Activated CD4-positive, alpha-beta T cell treated with anti-CD3 and anti-CD28 coated beads for 36 hours (primary cell): ENCODE measurements at places on chromosomes 11 and 22. TPM values are rescaled to one million over a fixed set of nuclear protein-coding genes. Genes with fewer than 3 reads are reported as not detected.

The NNMT gene
- not detected for total RNA-seq

The CCDC188 gene
- total RNA-seq: not detected

GRCh38 chr11:134882141-134882540 is 470.1 kb upstream of the B3GAT1 start:
- no peak for DNase-seq

The DRD2 gene
- total RNA-seq: not detected

DNA sequence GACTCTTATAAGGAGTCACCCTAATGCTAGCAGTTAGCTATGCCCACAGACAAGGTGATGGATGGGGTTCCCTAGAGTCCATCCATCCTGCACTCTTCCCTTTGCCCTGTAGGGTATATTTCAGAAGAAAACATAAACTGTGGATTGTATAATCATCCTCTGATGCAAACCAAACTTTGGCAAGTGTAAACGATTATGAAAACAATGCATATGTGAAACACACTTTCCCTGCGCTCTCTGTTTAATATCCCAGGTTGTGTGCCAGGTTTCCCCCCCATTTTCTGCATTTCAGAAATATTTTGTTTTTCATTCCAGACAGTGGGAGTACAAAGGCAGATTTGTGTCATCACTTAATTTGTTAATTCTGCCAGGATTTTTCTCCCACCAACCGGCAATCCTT is 110.0 kb downstream of the LDLRAD3 start:
- no peak for DNase-seq

GRCh38 chr11:120034176-120034875 is 103.6 kb downstream of the TRIM29 start:
- no peak for DNase-seq

The TRIM49C gene
- total RNA-seq: not detected

DNA sequence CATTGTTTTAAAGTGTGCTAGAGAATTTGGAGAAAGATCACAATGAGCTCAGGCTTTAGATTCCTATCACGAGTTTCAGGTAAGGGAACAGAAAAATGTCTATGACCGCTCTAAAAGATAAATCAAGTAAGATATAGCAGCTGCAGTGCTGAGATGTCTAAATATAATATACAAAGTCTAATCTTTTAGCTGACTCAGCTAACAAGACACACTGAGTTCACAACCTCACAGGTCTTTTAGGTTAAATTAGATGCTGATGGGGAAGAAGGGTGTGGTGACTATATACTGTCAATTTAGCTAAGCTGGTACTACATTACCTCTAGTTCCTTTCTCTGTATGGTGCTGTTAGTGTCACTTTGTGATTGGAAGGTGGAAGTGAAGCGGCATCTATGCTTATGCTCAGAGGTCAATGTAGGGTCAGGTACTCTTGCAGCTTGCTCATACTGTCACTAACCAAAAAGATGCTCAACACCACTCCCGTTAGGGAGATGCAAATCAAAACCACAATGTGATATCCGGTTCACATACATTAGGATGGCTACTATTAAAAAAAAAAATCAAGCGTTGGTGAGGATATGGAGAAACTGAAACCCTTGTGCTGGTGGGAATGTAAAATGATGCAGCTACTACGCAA is 283.5 kb downstream of the SWAP70 start:
- DNase-seq: no peak

DNA sequence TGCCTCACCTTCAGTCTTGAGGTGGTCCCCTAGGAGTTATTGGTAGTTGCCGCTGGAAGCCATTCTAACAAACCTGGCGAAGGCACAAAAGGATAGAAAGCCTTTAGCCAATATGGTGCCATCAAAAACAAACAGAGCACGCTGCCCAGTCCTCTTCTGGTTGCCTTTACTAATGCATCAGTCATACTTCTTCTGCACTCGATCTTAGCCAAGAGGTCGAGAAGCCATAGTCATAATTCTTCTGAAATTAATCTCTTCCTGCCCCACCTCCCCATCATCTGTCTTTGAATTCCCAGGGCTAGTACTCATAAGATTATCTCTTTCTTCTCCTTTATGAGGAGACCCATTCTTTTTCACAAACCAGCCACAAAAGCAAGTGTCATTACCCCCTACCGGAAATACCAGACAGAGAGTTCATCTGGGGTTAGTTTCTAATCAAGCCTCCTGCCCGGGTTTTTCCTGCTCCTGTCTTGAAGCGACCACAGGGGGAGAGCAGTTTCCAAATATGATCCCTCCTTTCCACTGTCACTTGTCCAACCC is 21.4 kb upstream of the EHF start:
- DNase-seq: no peak

GRCh38 chr22:23787600-23787896 is 782 bp downstream of the SMARCB1 start:
- no peak for DNase-seq

GRCh38 chr11:2748061-2748813 is 48.4 kb upstream of the KCNQ1OT1 start:
- no peak for DNase-seq

DNA sequence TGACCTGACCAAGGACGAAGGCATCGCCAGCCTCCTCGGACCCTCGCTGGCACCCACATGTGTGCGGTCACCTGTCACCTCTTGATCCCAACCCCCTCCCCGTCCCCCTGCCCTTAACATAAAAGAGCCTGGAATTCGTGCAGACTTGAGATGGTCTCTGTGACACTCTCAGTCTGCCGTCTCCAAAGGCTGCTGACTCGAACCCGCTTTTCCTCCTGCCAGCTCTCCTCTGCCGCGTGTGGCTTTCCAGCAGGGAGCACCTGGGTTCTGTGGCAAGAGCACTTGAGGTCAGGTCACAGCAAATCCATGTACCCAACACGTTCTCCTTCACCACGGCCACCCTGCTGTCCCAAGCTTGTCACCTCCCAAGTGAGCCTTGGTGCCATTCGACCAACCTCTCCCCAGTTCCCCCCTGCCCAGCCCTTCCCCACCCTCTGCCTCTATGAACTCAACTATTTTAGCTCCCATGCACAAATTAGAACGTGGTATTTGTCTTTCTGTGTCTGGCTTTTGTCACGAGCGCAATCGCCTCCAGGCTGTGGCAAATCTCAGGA is 207.6 kb downstream of the BRD1 start:
- no peak for DNase-seq

The TENM4 gene
- total RNA-seq: not detected

GRCh38 chr11:30206249-30206996 is 24.4 kb upstream of the FSHB start:
- no peak for DNase-seq

- no peak for DNase-seq
Observed at GRCh38 chr22:39282645-39283321, 36.6 kb downstream of the RPL3 start.

GRCh38 chr11:60899046-60899936 is 7.1 kb downstream of the PRPF19 start:
- DNase-seq: peak; percentile 32

GRCh38 chr11:96187822-96188221 is 155.2 kb downstream of the MAML2 start:
- peak; percentile 61 for DNase-seq

The RCOR2 gene
- 0.37 TPM for total RNA-seq

- no peak for DNase-seq
Observed at GRCh38 chr22:32735526-32735925, 66.0 kb upstream of the TIMP3 start.

The OR52A1 gene
- not detected for total RNA-seq

DNA sequence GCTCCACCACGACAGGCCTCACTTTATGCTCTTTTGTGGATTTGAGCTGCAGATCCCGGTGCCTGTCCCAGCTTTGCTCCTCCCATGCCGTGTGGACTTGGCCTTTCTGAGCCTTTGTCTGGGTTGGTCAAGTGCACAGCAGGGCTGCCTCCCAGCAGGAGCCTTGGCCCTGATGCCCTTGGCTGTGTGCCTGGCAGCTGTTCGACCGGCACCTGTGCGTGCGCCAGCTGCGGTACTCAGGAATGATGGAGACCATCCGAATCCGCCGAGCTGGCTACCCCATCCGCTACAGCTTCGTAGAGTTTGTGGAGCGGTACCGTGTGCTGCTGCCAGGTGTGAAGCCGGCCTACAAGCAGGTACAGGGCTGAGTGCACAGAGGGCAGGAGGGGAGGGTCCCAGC is 46.5 kb downstream of the MYO7A start:
- no peak for DNase-seq

The TUB gene
- 0.48 TPM for total RNA-seq

The LDHAL6A gene
- total RNA-seq: not detected

GRCh38 chr22:19492504-19493174 is 12.9 kb downstream of the CDC45 start:
- DNase-seq: no peak

- no peak for DNase-seq
Observed at GRCh38 chr11:87304412-87304811, 266.7 kb downstream of the TMEM135 start.

GRCh38 chr11:134460881-134461280 is 48.8 kb upstream of the B3GAT1 start:
- DNase-seq: no peak

DNA sequence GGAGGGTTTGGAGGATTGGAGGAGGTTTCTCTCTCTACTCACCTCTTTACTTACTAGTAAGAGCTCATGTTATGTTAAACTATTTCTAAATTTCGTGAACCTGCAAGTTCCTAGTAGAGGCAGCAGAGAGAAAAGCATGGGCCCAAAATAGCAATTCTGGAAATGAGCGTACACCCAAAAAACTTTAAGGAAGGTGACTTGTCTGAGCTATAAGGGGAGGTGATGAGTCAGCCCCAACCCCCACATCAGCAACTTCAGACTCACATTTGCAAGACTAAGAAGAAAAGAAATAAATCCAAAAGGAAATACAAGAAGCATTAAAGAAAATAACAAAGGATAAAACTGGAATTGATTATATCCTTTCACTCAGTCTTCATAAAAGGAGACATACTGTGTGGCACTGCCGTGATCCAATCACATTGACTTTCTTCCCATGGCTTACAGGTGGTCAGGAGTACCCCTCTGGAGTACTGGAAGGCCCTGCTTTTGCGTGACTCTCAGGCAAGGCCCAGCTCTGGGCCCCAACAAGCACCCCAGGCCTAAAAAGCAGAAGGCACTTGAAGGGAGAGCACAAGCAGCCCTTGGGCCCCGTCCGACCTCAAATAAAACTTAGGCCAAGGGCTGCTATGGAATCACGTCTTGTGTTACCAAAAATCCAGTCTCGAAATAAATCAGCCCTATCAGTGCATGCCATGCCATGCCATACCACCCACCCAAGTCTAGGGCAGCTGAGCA is 14.3 kb downstream of the PACSIN2 start:
- peak; percentile 81 for DNase-seq

GRCh38 chr22:17303840-17304779 is 65.2 kb upstream of the CECR2 start:
- DNase-seq: peak; percentile 80

DNA sequence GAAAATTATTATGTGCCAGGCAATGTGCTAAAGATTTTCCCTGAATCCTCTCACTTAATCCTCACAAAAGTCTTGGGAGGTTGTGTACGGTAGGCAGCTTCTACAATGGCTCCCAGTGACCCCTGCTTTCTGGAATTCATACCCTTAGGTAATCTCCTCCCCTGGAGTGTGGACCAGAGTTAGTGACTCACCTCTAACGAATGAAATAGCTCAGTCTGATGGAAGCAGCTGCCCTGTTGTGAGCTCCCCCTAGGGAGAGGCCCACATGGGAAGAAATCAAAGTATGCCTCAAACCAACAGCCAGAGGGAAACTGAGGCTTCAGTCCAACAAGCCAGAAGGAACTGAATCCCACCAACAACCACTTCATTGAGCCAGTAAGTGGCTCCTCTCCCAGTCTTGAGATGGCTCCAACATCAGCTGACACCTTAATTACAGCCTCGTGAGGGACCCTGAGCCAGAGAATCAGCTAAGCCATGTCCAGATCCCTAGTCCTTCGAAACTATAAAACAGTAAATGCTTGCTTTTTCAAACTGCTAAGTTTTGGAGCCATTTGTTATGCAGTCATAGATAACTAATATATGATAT is 98.9 kb upstream of the ISX start:
- no peak for DNase-seq

GRCh38 chr11:107590460-107591377 is at the start of gene ELMOD1:
Gene ELMOD1, plus strand, starts transcription at chr11:107591147. Its CDS starts 27,043 bp downstream, at chr11:107618190.
- DNase-seq: peak; percentile 69

The SHISAL1 gene
- total RNA-seq: not detected

DNA sequence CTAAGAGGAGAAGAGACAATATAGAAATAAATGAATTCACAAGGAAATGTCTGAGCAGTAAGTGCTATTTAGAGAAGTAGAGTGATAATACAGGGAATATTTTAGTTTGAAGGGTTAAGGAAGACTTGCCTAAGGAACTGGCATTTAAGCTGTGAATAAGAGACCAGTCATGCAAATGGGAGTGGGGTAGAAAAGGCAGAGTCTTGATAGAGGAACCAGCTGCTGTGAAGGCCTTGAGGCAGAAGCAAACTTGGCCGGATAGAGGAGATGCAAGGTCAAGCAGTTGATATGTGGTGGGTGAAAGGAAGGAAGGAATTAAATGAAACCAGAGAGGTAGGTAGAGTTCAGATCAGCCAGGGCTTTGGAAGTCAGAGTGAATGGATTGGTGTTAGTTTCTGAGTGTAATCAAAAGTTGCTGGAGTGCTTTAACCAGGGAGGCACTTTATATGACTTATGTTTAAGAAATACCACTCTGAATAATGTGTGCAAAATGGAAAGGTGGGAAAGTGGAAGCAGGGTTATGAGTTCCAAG is 198.4 kb upstream of the SESN3 start:
- no peak for DNase-seq

DNA sequence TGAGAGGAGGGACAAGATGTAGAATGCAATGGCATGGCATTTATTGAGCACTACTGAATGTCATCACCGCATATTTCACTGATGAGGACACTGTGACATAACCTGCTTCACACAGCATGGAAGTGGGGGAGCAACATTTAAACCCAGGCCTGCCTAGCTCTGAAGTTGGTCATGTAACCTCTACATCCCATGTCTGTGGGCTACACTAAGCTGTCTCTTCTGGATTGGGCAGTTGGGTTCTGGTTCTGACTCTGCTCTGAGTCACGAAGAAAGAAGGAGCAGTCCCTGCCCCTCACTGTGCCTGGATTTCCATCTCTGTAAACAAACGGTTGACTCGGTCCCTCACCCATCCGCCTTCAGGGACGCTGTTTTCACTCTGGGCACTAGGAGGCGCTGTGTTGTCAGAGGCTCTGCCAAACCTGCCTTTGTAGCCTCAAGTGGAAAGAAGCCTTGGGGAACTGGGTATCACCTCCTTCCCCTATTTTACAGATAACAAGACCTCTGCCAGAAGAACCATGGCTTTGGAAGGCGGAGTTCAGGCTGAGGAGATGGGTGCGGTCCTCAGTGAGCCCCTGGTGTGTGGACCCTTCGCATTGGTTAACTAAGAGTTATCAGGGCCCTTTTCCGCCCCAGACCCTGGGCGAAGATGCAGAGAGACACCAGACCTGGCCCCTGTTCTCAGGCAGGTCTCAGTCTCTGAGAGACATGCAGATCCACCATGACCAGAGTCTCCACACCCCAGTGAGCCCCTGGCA is 12.7 kb upstream of the ARHGEF17 start:
- peak; percentile 89 for DNase-seq

- no peak for DNase-seq
Observed at GRCh38 chr11:30046578-30046945, 29.7 kb upstream of the KCNA4 start.

DNA sequence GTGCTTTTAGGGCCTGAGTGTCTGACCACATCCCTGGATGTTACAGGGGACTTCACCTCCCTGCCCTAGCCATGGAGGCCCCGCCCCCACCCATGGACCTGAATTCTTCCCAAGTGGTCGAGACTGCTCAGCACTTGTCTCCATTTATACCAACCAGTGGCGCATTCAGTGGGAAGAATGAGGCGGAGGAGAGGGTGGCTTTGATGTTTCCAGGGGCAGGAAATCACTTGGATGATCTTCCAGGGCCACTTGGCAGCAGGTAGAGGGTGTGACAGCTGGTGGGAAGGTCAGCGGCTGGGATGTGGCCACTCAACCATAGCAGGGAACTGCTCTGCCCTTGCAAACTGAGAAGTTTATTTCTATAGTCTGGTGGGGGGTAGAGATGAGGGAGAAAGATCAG is 155.1 kb upstream of the BLID start:
- no peak for DNase-seq
